HEK293T (cell line): ENCODE measurements at places on chromosomes 7 and 10.
A peak's percentile ranks its signal among the peaks of the same experiment; 100 is the strongest.

DNA sequence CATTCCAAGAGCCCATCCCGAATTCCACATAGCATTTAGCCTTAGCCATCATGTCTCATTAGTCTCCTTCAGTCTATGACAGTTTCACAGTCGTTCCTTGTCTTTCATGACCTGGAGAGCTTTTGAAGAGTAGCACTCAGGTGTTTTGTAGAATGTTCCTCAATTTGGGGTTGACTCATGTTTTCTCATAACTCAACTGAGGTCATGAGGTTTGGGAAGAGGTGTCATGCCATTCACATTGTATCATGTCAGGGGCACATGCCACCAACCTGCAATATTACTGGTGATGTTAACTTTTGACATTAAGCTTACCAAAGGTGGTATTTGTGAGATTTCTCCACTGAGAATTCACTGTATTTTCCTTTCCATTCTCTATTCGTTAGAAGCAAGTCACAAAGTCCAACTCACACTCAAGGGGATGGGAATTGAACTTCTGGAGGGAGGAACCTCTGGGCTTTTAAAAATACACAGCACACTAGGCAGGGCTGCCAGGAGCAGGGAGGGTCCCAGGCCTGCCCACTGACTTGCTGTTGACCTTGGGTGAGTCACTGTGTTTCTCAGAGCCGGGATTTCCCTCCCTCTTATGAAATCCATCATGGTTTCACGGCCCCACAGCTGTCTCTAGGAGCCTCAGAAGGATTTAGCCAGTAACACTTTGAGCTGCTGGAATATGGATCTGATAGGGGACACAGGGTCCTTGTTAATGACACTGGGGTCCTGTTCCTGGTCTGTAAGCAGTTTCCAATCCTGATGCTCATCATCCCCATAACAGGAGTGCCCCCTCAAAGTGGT lies 74.4 kb upstream of the TCF7L2 start:
- no peak for DNase-seq

DNA sequence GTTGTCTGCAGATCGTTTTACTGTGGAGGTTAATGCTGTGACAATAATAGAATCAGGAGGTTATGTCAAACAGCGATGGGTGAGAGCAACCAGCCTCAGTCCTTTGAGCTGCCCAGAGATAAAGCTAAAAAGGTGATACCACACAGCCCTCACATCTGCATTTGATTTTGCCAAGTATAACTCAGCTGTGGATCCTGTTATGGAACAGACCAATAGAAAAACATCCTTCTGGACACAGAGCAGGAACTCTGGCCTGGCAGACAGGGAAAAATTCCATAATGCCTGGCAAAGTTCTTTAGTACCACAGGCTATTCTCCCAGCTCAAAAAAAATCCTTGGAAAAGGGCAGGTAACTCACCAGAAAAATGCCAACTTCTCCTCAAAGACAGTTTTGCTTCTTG lies 87.1 kb upstream of the PDLIM1 start:
- DNase-seq, result no peak

GRCh38 chr7:37018954-37019353 lies 294.7 kb upstream of the AOAH start:
- no peak for DNase-seq

DNA sequence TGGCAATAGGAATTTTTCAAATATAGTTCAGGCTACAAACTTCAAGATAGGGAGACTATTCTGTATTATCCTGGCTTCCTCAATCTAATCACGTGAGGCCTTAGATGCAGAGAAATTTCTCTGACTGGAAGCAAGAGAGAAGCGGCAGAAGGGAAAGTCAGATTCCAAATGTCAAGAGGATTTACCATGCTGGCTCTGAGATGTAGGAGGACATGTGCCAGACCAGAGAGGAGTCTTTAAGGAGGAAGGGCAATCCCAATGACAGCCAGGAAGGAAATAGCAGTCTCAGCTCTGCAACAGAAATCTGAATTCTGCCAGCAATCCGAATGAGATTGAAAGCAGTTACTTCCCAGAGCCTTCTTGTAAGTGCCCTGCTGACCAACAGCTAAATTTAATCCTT lies 57.4 kb downstream of the NUTM2E start:
- no peak for DNase-seq

- no peak for DNase-seq
These were observed 574.5 kb downstream of the TYW1 start for GRCh38 chr7:67571026-67571545.

GRCh38 chr10:131960631-131961046 lies 21.1 kb downstream of the BNIP3 start:
- no peak for DNase-seq

DNA sequence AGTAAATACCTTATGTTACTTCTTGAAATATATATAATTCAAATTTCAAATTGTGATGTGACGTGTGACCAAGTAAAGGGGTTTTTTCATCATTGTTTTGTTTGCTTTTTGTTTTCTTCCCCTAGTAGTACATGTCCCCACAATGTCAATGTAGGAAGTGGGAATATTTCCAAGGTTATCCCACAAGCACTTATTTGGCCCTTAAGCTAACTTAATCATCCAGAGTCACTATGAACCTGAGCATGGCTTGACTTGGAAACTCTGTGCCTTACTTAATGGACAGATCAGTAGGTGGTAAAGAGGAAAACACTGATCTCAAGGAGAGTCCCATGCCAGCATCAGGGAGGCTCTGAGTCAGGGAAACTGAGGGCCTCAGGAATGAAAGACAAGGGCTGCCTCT lies 569.3 kb upstream of the IGFBP3 start:
- DNase-seq, result no peak

GRCh38 chr7:134900166-134900982 lies 85.9 kb upstream of the AGBL3 start:
- no peak for DNase-seq

DNA sequence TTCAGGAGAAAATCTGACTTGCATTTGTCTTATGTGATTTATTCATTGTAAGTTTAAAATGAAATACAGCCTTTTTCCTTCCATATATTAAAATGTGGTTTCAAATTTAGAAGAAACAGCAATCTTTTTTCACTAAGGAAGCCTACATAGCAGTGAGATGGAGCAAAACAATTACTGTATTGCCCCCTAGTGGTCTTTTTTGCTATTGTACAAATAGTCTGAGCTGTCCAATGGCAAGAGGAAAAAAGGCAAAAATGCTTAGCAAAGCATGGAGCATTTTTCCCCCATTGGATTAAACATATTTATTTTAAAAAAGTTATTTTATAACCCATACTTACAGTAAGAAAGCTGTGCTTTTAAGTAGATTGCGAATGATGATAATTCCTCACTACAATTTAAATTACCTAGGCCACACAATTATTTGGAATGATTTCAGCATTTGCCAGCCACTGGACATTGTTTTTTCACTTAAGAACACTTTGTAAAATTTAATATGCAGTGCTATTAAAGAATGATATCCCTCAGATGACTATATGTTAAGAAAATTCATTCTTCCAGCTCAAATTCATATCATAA lies 119.5 kb downstream of the CPED1 start:
- DNase-seq, result peak; percentile 50

DNA sequence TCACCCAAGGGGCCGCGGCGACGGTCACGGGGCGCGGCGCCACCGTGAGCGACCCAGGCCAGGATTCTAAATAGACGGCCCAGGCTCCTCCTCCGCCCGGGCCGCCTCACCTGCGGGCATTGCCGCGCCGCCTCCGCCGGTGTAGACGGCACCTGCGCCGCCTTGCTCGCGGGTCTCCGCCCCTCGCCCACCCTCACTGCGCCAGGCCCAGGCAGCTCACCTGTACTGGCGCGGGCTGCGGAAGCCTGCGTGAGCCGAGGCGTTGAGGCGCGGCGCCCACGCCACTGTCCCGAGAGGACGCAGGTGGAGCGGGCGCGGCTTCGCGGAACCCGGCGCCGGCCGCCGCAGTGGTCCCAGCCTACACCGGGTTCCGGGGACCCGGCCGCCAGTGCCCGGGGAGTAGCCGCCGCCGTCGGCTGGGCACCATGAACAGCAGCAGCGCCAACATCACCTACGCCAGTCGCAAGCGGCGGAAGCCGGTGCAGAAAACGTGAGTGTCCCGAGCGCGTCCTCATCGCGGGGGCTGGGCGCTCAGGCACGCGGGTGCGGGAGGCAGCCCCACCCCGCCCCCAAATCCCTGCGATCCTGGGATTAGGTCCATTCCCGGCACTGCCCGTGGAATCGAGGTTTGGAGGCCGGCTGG lies 509 bp downstream of the AHR start:
- peak; percentile 33 for DNase-seq

GRCh38 chr7:120131096-120131839 lies 141.7 kb upstream of the KCND2 start:
- no peak for DNase-seq

GRCh38 chr10:122879339-122880273 lies at the start of gene FAM24B:
FAM24B (minus strand) TSS chr10:122879581; CDS start chr10:122850515, 29,066 bp downstream.
- peak; percentile 98 for DNase-seq

- no peak for DNase-seq
These were observed 85.6 kb downstream of the NEUROD6 start for GRCh38 chr7:31254926-31255325.

DNA sequence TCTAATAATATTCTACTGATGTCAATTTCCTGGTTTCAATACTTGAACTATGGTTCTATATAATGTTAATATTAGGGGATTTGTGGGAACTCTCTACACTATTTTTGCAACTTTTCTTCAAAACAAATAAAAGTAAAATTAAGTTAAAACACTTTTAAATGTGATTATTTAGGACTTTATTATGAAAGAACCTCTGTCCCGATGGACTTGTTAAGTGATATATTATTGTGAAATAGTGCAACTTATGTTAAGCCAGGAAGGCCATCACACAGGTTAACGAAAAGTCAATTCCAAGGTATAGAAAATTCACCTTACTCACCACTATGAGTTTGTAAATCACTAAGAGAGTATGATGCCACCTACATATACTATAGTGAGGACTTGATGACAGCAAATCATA lies 79.2 kb downstream of the IMMP2L start:
- no peak for DNase-seq

DNA sequence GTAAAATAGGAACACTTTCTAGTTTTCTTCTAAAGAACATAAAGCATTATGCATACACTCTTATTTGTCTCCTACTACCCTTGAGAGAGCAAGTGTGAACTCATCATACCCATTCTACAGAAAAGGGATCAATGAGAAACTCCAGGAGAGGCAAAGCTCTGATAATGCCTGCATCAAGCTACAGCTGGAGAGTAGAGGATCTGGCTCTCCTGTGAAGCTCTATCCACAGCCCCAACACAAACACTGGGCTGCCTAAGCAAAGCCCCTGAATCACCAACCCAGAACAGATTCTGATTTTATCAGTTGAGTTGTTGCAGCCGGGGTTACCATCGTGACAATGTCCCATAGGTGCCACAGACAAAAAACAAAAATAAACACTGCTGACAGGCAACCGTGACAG lies 74.9 kb downstream of the NUDCD3 start:
- DNase-seq, result no peak

DNA sequence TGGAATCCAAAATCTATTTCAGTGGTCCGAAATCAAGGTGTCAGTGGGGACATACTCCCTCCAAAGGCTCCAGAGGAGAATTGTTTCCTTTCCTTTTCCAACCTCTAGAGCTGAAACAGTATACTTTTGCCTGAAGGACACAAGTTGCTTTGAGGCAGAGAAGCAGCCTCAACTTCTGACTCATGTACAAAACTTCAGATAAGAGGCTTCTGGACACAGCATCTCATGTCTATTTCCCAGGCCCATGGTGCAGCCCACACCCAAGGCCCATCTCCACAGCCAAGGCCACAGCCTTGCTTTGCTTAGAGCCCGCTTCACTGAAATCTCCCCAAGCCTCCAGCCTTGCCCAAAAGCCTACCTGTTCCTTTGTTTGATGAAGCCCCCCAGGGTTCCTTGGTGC lies 68.9 kb downstream of the ZNF467 start:
- DNase-seq, result no peak

GRCh38 chr7:40527723-40528122 lies 392.9 kb downstream of the SUGCT start:
- DNase-seq, result no peak

- peak; percentile 60 for DNase-seq
These were observed 141.3 kb upstream of the VKORC1L1 start for GRCh38 chr7:65731562-65732035.

- DNase-seq, result no peak
These were observed 254.2 kb downstream of the COBL start for GRCh38 chr7:51062222-51062987.

- no peak for DNase-seq
These were observed 68.6 kb downstream of the ZMIZ1 start for GRCh38 chr10:79137300-79137756.

DNA sequence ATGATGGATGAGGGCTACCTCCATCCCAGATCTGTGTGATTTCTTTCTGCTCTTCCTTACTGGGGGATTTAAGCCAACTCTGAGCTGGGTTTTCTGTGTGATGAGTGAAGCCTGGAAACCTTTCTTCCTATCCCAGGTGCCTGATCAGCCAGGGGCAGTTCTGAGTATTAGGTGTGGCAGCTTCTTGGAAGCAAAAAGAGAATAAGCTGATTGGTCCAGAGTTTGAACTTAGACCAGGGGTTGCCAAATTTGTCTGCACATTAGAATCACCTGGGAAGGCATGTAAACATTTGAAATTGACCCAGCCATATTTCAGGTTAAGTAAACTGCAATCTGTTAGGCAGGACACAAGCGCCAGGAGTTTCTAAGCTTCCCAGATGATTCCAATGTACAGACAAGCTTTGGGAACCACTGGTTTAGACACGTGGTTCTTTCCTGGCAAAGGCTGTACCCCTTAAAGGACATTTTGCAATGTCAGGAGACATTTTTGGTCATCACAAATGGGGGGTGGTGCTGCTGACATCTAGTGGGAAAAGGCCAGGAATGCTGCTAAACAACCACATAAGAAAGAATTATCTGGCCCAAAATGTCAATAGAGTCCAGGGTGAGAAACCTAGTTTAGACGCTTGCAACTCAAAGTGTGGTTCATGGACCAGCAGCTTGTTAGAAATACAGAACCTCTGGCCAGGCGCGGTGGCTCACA lies 160.5 kb upstream of the GHITM start:
- DNase-seq, result no peak

- no peak for DNase-seq
These were observed 250.2 kb upstream of the PTER start for GRCh38 chr10:16186564-16186963.

GRCh38 chr7:155426543-155427410 lies 31.2 kb upstream of the EN2 start:
- no peak for DNase-seq

DNA sequence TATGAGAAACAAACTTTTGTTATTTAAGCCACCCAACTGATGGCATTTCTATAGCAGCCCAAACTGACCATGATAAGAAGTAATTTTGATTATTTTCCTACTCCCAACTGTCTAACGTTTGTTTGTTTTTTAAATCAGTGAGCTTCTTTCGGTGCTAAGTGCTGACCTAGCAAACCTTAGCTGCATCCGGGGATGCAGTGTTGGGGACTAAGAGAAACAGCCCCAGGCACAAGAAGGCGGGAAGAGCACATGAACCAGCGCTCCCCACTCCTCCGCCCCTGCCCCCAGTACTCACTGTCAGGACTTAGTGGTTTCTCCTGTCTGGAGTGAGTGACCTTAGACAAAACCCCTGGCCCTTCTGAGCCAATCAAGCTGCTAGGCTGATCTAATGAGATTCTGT lies 168.8 kb downstream of the CALN1 start:
- DNase-seq, result no peak
